ENCODE measurements at places on chromosomes 3 and 15.

GRCh38 chr3:191500892-191501291 lies 39.9 kb downstream of the PYDC2 start:
- no peak for DNase-seq

GRCh38 chr3:184780981-184781515 lies 30.9 kb upstream of the VPS8 start:
- no peak for DNase-seq

GRCh38 chr3:18149386-18149785 lies 275.8 kb downstream of the SATB1 start:
- DNase-seq = no peak

- DNase-seq = no peak
Observed at GRCh38 chr15:70188286-70188685, 90.6 kb upstream of the TLE3 start.

GRCh38 chr3:26049951-26050350 lies 260.1 kb downstream of the OXSM start:
- DNase-seq = no peak

DNA sequence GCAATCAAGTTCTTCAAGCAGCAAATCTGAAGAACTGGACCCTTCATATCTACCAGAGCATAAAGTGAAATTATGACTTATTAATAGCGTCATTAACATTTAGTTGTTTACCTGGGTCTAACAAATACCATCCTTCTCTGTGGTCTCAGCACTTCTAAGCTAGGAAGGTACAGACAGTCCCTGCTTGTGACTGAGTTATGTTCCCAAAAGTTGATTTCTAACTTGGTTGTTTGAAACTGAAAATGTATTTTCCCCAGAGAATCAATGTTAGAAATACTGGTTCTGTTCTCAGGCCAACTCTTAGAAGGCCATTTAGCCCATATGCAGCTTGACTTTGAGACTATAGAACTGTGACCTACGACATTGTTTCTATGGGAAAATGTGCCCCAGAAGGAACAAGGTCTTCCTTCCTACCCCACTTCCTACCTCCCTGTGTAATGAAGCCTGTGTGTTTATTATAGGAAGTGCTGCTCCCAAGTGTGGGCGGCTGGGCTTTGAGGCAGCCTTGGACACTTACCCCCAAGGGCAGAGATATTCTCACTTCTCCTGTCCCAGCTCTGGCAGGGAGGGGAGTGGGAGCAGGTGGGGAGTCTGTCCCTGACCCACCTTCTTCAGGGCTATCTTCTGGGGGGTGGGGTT lies 12.2 kb upstream of the MAPK6 start:
- no peak for DNase-seq

- DNase-seq = no peak
Observed at GRCh38 chr3:174331095-174331800, 527.9 kb upstream of the NAALADL2 start.

DNA sequence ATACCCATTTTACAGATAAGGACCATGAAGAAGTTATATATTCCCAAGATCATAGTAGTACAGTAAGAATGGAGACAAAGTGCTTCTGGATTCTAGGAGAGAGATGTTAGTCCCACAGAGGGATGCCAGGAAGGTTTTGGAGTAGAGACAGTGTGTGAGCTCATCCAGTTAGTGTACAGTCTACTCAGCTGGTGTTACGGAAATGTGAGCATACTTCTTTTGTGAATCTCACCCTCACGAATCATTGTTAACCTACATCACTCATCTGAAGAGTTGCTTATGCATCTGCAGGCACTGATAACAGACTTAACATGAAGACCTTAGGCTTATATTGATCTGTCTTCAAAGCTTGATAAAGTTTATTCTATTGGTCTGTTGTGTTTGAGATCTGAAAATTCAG lies 106.6 kb upstream of the PTPRG start:
- no peak for DNase-seq

- no peak for DNase-seq
Observed at GRCh38 chr15:64816452-64816851, 9.0 kb downstream of the PIF1 start.

- DNase-seq = peak; percentile 17
Observed at GRCh38 chr3:177777699-177778098, 580.4 kb upstream of the TBL1XR1 start.

GRCh38 chr15:71191296-71191695 lies 76.0 kb downstream of the THSD4 start:
- DNase-seq = no peak

GRCh38 chr3:29453284-29454001 lies 172.6 kb downstream of the RBMS3 start:
- no peak for DNase-seq

GRCh38 chr3:138296639-138297038 lies 33.0 kb downstream of the NME9 start:
- no peak for DNase-seq

GRCh38 chr3:11720917-11721411 lies 77.2 kb upstream of the VGLL4 start:
- DNase-seq = no peak
